ENCODE measurements at places on chromosomes 2 and 18. TPM values are rescaled to one million over a fixed set of nuclear protein-coding genes. Genes with fewer than 3 reads are reported as not detected.

ILKAP gene
- total RNA-seq = 26.4 TPM

DNA sequence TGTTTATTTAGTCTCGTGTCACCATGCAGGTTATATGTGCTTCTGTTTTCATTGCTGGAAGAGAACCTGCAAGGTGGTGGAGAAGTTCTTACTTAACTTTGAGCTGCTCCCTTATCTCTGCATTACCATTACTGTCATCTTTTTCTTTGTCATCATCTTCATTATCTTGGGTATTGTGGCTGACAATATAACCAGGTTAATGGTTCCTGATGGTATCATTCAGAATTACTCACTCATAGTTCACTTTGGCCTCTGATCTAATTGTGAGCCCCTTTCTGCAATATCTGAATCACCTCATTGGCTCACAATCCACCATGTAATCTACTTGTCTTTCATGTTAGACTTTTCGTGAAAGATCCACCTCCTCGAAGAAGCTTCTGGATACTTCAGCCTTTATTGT is 5.0 kb downstream of the CD28 start:
- no peak for DNase-seq
- H3K27me3 ChIP-seq = no peaks in the 10 kb centered on the region
- H3K4me3 ChIP-seq = no peak overlapping the region
- H3K4me1 ChIP-seq = no peaks in the 10 kb centered on the region
- H3K36me3 ChIP-seq = no peaks in the 10 kb centered on the region

DNA sequence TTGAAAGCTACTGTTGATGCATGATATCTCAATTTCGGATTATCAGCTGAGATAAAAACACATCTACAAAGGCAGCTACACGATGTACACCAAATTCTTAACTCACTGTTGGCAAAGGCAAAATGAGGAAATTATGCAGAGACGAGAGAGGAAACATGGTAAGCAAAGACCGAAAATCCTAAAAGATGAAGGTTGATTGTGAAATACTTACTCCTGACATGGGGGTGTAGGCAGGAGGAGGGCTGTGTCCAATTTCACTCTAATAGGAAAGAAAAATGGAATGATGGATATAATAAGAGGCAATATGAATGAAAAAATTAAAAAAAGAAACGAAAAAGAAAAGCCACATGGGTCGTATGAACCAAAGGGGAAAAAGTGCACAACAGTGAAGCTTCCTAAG is 831.3 kb downstream of the CPS1 start:
- no peak for DNase-seq
- H3K4me1 ChIP-seq = peaks cover 23% of the 10 kb centered on the region
- no peaks in the 10 kb centered on the region for H3K36me3 ChIP-seq
- H3K27me3 ChIP-seq = no peaks in the 10 kb centered on the region
- no peak overlapping the region for H3K27ac ChIP-seq
- no peak overlapping the region for H3K4me3 ChIP-seq

DNA sequence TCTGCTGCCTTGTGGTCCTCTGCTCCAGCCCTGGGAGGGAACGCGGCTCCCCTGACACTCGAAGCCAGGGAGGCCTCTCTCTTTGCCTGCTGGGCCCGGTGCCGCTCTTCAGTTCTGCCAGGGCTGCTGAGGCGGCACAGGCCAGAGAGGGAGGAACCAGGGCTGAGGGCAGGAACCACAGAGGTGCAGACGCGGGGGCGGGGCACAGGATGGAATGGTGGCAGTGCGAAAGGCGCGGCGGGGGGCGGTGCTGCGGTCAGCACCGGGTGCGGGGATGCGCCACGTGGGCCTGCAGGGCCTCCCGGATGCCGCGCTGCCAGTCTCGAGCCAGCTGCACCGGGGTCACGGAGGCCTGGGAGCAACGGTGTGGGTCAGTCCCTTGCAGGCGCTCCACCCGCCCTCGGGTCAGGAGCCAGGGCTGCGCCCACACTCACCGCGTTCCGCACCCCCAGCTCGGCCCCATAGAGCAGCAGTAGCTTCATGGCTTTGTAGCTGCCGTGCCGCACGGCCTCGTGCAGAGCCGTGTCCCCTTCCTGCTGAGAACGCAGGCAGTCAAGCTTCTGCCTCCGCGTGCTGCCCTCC is 4.4 kb downstream of the ANKRD23 start:
- H3K27me3 ChIP-seq = no peaks in the 10 kb centered on the region
- H3K4me3 ChIP-seq = no peak overlapping the region
- no peak overlapping the region for H3K27ac ChIP-seq
- H3K4me1 ChIP-seq = peaks cover 11% of the 10 kb centered on the region
- H3K36me3 ChIP-seq = peaks cover 18% of the 10 kb centered on the region

- peaks cover 64% of the 10 kb centered on the region for H3K4me1 ChIP-seq
- H3K27me3 ChIP-seq = no peaks in the 10 kb centered on the region
Measured at GRCh38 chr2:239223310-239224198, 177.3 kb downstream of the HDAC4 start.

DNA sequence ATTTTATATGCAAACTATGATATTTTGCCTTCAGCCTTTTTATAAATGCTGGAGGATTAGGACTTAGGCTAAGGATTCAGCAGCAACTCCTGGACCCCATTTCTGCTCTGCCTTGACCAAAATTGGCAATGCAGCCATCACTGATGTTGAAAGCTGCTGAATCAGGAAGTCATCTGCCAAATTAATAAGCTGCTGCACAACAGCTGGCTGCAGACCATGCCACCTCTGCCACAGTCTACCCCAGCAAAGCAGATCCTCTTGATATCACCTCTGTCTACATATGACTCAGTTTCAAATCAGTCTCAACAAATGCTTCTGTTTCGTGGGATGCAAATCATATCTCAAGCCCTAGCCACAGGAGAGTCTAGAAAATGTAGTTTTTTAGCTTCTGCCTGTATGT is 7.1 kb upstream of the SOS1 start:
- no peaks in the 10 kb centered on the region for H3K27me3 ChIP-seq
- H3K4me3 ChIP-seq = no peak overlapping the region
- no peak overlapping the region for H3K27ac ChIP-seq
- no peak for DNase-seq

VPS54 gene
- total RNA-seq = 14.6 TPM

GRCh38 chr2:85468704-85469349 is 50.3 kb downstream of the SH2D6 start:
- H3K27ac ChIP-seq = peak overlapping the region; percentile 31
- DNase-seq = no peak
- no peaks in the 10 kb centered on the region for H3K27me3 ChIP-seq
- peaks cover 19% of the 10 kb centered on the region for H3K4me1 ChIP-seq
- H3K36me3 ChIP-seq = no peaks in the 10 kb centered on the region

DNA sequence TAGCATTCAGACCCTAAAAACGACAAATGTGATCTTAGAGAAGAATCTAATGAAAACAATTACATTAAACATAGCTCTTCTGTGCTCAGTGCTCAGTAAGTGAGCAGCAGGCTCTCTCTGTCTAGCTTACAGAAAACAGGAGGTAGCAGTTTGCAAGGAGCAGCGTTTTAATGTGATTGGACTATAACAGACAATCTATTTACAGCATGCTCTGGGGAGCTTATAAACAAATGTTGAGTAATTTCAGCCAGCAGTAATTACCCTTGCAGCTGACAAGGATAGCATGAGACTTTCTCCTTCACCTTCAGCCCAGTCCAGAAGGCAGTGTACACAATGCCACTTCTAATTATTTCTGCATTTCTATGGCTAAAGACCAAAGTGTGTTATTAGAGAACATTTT is 270.4 kb downstream of the FIGN start:
- DNase-seq = no peak
- 0 out of 2 replicates have a peak, but pooled peaks cover 10% of the 10 kb centered on the region for H3K4me1 ChIP-seq
- H3K4me3 ChIP-seq = no peak overlapping the region
- H3K27ac ChIP-seq = no peak overlapping the region

DNA sequence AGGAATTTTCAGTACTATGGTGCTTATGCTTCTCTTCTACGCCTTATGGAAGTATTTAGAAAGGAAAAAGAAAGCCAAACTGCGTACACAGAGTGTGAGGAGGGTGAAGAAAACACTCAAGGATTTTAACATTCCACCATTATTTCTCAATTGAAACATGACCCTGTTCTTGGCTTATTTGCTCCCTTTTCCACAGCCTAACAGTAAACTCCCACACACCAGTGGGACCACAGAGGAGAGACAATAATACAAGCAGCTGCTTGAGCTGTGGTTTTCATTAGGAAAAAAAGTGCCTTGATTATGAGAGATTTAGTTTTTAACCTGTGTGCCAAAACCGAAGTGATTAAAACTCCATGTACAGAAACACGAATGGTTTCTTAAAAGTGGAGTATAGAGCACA is 134.3 kb downstream of the MEP1B start:
- H3K27ac ChIP-seq = 0 out of 2 replicates have a peak overlapping the region, but pooled peaks have one; percentile 37
- no peaks in the 10 kb centered on the region for H3K27me3 ChIP-seq
- no peaks in the 10 kb centered on the region for H3K36me3 ChIP-seq
- no peak overlapping the region for H3K4me3 ChIP-seq

DNA sequence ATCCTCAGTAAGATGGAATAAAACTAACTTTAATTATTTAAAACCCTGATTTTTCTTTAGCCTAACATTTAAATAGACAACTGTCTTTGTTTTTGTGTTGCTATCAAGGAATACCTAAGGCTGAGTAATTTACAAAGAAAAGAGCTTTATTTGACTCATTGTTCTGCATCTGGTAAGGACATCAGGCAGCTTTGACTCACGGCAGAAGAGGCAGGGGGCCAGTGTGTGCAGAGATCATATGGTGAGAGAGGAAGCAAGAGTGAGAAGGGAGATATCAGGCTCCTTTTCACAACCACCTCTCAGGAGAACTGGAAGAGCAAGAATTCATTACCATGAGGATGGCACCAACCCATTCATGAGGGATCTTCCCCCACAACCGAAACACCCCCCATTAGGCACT is 64.6 kb upstream of the TFPI start:
- no peak overlapping the region for H3K27ac ChIP-seq
- H3K27me3 ChIP-seq = peaks cover 2% of the 10 kb centered on the region
- H3K4me1 ChIP-seq = peaks cover 65% of the 10 kb centered on the region
- H3K4me3 ChIP-seq = no peak overlapping the region

CCDC150 gene
- total RNA-seq = 43.0 TPM

DNA sequence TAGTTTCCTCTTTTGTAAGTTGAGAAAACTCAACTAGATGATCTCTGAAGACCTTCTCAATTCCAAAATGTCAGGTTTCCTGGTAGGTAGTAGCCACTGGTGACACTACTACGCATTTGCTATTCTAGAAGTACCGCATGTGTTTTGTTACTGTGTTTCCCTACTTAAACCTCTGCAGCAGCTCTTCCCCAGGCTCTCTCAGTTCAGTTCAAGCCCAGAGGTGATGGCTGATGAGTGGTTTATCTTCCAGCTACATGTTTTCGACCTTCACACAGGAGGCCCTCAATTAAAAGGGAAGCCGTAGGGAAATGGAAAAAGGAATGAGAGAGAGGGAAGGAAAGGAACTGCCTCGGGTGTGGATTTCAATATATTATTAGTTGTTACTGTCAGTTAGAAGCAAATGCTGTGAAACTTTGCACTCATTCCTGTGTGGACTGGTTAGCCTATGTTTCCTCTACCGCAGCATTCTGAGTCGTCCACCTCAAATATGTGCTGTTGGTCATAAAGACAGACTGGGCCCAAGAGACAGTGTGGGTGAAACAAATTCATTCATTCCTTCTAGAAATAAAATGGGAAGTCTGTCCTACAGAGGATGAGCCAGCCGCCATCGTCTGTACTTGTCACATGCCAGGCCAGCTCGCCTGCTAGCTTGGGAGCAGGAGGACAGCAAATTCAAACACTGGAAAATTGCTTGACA is 455.2 kb upstream of the RAB12 start:
- H3K4me3 ChIP-seq = no peak overlapping the region

DNA sequence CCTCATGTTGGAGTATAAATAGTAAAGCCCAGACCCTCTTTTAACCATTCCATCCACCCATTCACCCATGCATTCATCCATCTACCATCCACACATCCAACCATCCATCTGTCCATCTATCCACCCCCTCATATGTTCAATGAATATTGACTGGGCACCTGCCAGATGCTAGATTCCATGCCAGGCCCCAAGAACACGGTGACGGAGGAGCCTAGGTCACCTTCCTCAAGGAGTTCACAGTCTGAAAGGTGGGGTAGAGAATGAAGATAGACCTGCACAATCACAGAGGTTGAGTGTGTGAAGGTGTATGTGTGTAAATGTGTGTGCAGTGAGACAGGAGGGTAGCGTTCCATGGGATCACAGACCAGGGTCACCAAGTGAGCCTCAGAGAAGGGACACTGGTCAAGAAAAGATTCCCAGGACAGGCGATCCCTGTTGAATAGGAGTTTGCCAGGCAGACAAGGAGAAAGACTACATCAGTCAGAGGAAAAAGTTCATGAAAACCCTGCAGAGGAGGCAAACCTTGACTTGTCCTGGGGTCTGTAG is 287.2 kb downstream of the CYP26B1 start:
- no peaks in the 10 kb centered on the region for H3K27me3 ChIP-seq
- H3K36me3 ChIP-seq = no peaks in the 10 kb centered on the region
- no peak for DNase-seq
- no peak overlapping the region for H3K4me3 ChIP-seq
- peaks cover 2% of the 10 kb centered on the region for H3K4me1 ChIP-seq
- H3K27ac ChIP-seq = no peak overlapping the region
